Hippocampal formation (tissue), 2 donors: ENCODE measurements at places on chromosomes 2 and 18.

GRCh38 chr2:234300391-234300925 is 196.4 kb downstream of the ARL4C start:
- DNase-seq = no peak

DNA sequence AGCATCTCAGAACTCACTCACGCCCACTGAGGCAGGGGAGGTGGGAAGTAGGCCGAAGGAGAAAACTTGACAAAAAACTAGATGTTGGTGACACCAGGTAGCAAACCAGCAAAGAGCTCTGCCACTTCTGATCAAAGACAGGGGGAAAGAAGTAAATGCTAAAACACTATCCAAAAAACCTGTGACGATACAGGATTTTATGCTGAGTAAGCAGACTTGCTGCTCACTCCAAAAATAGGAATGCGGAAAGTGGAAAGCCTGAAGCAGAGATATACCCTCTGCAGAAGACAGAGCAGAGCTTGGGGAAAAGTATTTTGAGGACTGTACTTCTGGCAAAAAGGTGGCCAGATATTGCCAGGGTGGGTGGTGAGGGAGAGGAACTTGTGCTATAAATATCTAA is 73.3 kb upstream of the YPEL5 start:
- DNase-seq = no peak

- DNase-seq = no peak
Measured at GRCh38 chr2:215401896-215402379, 33.9 kb downstream of the FN1 start.

GRCh38 chr2:118097657-118098056 is 9.4 kb downstream of the INSIG2 start:
- DNase-seq = no peak

- peak; percentile 2 for DNase-seq
Measured at GRCh38 chr18:11215216-11215615, 65.8 kb upstream of the PIEZO2 start.

DNA sequence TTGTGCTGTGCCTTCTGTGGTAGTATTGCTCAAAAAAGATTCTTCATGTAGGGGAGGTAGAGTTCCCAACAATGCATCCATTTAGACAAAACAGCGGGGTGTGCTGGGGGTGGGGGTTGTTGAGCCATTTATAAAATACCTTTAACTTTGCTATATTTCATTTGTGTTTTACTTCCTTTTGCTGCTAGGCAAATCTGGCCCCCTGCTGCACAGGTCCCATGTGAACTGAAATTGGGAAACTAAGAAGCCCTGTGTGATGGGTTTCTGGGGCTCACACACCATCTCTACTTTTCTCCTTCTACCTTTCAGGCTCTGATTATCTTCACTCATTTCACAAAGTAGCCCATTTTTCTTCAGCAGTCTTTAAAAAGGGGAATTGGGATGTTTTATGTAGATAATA is 52.7 kb upstream of the ITGA4 start:
- no peak for DNase-seq

GRCh38 chr2:128284037-128284441 is 34.6 kb downstream of the HS6ST1 start:
- DNase-seq = no peak

DNA sequence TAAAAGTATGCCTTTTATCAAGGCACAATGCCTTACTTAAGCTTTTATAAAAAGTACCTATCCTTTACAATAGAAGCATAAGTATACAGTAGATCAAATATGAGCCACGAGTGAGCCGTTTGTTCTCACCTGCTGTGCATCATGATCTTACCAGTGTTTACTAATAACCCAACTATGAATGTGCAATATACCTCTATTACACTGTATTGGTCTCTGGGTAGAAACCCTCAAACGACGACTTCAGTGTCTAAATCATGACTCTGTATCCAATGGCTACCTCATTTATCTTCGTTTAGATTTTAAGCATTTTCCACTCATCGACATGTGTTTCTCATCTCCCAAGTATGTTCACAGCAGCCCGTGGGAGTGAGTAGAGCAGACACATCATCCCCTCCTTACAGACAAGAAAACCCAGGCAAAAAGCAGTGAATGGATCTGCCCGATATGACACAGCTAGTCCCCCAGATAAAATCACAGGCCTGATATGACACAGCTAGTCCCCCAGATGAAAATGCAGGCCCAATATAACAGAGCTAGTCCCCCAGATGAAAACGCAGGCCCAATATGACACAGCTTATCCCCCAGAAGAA is 279.8 kb downstream of the TNS1 start:
- DNase-seq = no peak

DNA sequence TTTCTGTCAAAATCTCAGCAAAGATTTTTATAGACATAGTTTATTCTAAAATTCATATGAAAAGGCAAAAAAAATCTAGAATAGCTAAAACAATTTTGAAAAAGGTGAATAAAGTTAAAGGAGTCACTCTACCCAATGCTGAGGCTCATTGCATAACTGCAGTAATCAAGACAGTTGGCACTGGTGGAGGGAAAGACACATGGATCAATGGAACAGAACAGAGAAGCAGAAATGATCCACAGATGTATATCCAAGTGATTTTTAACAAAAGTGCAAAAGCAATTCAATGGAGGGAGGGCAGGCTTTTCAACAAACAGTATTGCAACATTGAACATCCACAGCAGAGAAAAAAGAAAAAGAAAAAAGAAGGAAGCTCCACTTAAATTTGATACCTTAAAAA is 162.8 kb downstream of the RBM43 start:
- DNase-seq = no peak

DNA sequence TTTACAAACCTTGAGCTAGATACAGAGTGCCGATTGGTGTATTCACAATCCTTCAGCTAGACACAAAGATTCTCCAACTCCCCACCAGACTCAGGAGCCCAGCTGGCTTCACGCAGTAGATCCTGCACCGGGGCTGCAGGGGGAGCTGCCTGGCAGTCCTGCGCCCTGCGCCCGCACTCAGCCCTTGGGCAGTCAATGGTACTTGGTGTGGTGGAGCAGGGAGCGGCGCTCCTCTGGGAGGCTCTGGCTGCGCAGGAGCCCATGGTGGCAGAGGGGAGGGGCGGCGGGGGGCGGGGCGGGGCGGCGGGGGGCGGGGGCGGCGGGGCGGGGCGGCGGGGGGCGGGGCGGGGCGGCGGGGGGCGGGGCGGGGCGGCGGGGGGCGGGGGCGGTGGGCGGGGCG is 923.4 kb downstream of the SOCS6 start:
- DNase-seq = no peak

DNA sequence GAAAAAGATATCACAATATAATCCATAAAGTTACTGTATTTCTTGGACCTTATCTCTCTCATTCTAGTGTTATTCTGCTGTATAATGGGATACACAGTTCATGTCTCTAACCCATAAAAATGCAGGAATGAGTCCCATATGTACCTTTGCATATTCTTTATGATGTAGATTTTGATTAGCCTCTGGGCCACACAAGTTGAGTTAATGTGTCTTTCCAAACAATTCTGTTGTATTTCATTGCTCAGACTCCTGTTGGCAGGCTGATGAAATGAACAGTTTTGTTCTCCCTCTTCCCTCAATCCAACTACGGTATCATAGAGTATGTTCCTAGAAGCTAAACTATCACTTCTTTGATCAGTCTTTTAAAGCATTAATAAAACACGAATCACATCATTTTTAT is 113.2 kb upstream of the SATB2 start:
- no peak for DNase-seq

DNA sequence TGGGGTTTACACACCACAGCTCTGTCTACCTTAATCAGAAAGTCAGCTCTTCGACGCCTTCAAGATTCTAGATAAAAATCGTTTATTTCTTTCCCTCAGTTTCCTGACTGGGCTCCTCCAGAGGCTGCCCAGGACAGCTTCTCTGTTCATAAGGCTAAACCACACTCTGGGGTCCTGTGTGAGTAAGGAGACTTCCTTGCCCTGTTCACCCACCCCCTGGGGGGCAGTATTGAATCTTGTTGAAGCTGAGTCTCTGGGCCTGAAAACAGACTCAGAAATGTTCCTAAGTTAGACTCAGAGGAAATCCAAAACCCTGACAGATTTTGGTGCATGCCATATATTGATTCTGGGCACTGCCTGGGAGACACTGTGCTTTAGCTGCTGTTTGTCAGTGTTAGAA is 43.0 kb downstream of the G6PC2 start:
- DNase-seq = no peak

- DNase-seq = no peak
Measured at GRCh38 chr2:179051250-179051649, 1.3 kb upstream of the CCDC141 start.

- DNase-seq = peak; percentile 27
Measured at GRCh38 chr18:7177116-7177744, 53.7 kb upstream of the LRRC30 start.

- DNase-seq = no peak
Measured at GRCh38 chr2:68980956-68981355, 6.5 kb downstream of the GKN1 start.

GRCh38 chr18:77133051-77133834 is 660 bp upstream of the MBP start:
- DNase-seq = no peak

GRCh38 chr2:196263181-196263747 is 91.9 kb upstream of the STK17B start:
- DNase-seq = no peak

DNA sequence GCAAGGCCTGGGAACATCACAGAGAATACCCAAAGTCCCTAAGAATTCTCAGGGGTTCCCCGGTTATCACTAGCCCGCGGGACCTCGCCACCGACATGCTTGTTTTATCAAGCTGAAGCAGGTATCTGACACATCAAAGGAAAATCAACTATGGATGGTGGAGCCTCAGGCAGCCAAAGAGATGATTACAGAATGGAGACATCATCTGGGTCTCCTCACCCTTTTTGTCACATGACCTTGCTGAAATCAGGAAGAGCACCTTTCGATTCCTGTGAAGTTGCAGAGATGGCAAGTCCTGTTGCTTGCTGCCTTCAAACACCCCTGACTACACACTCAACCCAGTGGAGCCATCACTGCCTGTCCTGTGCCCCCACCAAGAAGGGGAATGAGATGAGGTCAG is 19.2 kb upstream of the CAB39 start:
- DNase-seq = no peak

DNA sequence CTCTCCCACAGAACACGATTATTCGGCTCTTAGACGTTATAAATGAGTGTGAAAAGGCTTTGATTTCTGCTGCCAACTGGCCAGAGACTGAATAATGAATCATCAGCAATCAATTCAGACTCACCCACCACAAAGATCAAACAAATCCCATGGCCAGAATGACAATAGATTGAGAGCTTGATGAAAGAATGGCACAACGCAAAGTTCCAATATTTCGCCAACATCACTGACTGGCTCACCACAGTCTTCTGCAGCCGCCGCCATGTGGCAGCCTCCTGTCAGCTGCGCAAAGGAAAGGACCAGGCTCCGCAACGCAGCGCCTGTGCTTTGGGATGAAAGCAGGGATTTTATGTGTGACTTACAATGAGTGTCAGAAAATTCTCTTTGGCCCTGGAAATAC is 104.4 kb upstream of the SOX11 start:
- no peak for DNase-seq

- no peak for DNase-seq
Measured at GRCh38 chr18:55819448-55819847, 231.5 kb upstream of the TCF4 start.

DNA sequence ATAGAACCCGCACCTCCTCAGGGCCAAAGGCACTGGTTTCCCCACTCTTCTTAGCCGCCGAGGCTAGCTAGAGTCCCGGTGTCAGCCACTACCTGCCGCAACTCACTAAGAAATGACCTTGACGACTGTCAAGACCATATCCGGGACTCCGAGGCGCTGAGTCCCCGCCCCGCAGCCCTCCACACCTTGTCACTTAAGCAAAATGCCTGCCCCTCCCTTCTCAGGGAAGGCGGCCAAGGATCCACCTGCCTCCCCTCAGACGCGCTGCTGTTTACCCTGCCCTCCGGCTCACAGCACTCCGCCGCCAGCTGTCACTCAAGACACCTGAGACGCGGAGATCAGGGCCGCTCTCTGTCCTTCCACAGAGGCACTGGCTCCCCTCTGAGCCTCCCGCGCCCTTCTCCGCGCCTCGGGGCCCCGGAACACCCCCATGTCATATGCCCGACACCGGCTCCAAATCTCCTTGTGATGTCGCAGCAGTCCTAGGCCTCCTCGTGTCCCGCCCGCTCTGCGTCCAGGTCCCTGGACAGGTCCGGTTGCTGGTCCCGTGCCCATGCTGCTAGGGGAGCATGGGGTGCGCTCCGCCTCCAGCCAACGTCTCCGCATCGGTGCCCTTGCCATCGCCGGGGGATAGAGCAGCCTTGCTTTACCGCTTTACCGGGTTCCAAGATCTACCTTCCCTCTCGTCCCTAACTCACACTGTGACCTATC is 32.5 kb upstream of the REG3G start:
- DNase-seq = no peak

- no peak for DNase-seq
Measured at GRCh38 chr18:49934457-49934856, 121.1 kb upstream of the ACAA2 start.

DNA sequence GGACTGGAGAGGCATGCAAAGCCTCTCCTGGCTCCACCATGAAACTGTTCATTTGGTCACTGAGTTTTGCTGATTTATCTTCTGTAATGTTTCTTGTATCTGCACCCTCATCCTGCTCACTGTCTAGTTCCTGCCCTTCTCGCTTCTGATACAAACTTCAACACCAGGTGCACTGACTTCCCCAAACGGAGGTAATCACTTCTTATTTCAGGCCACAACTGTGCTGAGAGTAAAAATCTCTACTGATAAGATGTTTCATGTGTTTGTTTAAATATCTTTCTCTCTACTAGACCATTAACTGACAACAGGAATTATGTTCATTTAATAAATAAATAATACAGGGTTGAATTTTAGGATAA is 10.9 kb upstream of the NT5C1B start:
- no peak for DNase-seq

GRCh38 chr18:63131106-63131958 is 188.2 kb downstream of the BCL2 start:
- peak; percentile 17 for DNase-seq

DNA sequence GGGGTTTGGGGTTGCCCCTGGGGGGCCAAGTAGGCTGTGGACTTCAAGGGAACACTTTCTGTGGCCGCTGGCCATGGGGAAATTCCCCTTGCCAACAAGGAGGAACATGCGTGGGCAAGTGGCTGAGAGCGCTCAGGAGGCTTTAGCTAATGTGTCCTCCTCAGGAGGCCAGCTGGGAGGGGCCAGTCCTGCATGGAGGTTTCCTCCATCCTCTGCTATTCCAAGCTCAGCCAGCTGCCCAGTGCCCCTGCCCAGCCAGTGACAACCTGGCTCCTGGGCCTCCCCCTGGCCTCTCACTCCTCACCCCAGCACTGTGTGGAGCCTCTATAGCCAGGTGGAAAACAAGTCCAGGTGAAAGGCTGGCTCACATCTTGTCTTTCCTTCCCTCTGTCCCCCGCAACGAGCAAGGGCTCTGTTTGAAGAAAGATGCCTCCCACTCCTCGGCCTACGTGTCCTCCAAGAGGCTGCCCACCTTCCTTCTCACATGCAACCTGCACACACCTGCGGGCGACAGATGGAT is 64.4 kb upstream of the DAPL1 start:
- DNase-seq = no peak

GRCh38 chr2:86697551-86698104 is 22.5 kb upstream of the RMND5A start:
- DNase-seq = no peak
